ENCODE measurements at places on chromosomes 13 and 19.

- no peak for DNase-seq
Measured at GRCh38 chr13:58852076-58852475, 1220.5 kb downstream of the PCDH17 start.

DNA sequence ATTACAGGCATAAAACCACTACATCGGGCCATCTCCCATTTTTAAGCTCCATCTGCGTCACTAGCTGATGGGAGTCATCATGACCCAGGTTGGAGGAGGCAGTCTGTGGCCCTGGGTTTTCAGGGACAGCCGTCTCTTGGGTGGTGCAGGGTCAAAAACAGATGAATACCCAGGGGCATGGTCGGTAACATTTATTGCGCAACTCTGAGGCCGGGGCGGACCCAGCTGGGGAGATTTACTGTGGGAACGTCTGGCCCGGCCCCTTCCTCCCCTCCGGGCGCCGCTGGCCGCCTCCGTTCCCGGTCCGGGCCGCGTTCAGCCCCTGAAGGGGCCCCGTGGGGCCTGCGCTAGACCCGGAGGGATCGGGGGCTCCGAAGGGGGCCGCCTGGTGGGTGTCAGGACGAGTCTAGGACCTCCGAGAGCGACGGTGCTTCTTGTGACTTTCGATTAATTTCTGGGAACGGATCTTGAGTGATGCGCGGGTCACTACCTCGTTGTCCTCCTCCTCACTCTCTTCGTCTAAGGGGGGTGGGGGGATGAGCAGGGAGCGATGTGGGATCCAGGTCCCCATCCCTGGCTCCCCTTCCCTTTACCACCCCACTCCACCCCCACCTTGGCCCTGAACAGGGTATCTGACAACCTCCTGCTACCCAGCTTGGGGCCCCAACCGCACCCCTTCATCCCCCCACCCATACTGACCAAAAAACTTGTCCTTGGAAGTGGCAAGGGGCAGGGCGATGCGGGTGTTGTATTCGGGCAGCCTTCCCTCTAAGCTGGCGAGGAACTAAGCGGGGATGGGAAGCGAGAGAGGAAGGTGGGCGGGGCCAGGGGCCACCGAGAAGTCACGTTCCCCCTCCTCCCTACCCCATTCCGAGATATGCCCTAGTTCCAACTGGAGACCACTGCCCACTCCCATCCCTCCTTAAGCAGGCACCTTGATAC, 1.6 kb upstream of the RGL3 start:
- DNase-seq = no peak

- DNase-seq = no peak
Measured at GRCh38 chr13:82062772-82063171, 1721.8 kb upstream of the SPRY2 start.

GRCh38 chr19:11164879-11165406, 9.4 kb upstream of the SPC24 start:
- no peak for DNase-seq

DNA sequence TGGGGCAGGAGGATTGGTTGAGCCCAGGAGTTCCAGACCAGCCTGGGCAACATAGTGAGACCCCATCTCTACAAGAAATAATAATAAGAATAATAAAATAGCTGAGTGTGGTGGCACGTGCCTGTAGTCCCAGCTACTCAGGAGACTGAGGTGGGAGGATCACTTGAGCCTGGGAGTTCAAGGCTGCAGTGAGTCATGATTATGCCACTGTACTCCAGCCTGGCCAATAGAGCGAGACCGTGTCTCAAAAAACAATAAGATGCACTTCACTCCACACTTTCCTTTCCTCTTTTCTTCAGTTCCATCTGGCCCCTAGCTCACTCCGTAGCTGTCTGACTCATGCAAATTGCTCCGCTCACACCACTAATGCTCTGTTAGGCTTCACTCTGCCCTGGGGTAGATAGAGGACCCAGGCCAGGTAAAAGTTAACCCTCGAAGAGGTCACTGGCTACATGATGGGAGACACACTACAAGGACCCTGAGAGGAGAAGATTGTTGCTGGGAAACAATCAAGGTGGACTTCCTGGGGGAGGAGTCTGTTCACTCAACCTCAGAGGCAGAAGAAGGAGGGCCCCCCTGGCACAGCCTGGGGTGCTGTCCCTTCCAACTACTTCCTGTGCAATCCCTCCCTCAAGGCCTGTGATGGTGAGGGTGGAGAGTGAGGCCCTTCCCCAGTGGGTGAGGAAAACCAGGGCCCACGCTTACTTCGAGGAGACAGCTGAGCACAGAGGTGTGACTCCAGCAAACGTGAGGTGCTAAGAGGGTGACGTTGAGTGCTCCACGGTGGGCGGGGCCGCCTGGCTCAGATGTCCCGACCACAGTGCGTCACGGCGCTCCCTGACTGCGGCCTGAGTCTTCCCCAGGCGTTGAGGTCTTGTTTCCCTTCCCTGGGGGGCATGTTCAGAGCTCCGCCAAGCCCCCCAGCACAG, 8.8 kb upstream of the TNFSF9 start:
- DNase-seq = no peak

- DNase-seq = no peak
Measured at GRCh38 chr13:97359181-97360057, 74.5 kb upstream of the RAP2A start.

GRCh38 chr13:112715210-112715609, 25.4 kb downstream of the ATP11A start:
- no peak for DNase-seq

GRCh38 chr19:756236-756635, 5.3 kb downstream of the MISP start:
- DNase-seq = no peak

DNA sequence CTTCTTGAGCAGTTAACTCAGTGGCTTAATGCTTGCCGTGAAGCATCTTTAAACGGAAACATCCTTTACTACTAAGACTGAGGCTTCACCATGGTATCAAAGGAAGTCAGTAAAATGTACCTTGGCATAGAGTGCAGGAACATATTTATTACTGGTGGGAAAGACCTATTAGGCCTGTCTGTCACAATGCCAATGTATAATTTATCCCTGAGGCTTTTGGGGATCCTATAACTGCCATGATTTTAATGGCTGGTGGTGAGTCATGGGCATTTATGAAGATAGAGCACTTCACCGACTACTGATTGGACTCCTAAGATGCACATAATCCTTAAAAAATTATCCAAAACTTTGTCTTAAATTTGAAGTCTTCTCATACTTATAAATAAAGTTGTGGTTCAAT, 79.6 kb downstream of the FGF14 start:
- no peak for DNase-seq

- DNase-seq = no peak
Measured at GRCh38 chr19:42352301-42353259, 27.1 kb downstream of the MEGF8 start.

DNA sequence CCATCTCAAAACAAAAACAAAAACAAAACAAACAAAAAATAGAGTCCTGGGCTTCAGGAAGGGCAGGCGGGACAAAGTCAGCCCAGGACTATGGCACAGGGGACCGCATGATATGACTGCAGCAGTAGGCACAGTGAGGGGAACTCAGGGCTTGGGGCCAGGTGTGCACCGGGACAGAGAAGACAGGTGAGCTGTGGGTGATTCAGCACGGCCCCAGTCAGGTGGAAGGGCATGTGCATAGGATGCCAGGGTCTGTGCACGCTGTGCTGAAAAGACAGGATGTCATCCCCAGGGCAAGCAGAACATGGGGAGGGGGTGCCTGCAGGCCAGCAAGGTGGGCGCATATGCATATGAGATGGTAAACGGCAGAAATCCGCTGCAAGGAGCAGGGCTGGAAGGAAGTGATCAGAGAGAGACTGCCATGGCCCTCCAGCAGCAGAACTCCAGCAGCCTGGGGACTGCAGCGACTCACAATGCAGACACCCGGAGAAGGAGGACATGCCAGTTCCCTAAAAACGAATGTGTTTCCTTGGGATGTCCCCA, 15.0 kb downstream of the EPS15L1 start:
- DNase-seq = no peak

DNA sequence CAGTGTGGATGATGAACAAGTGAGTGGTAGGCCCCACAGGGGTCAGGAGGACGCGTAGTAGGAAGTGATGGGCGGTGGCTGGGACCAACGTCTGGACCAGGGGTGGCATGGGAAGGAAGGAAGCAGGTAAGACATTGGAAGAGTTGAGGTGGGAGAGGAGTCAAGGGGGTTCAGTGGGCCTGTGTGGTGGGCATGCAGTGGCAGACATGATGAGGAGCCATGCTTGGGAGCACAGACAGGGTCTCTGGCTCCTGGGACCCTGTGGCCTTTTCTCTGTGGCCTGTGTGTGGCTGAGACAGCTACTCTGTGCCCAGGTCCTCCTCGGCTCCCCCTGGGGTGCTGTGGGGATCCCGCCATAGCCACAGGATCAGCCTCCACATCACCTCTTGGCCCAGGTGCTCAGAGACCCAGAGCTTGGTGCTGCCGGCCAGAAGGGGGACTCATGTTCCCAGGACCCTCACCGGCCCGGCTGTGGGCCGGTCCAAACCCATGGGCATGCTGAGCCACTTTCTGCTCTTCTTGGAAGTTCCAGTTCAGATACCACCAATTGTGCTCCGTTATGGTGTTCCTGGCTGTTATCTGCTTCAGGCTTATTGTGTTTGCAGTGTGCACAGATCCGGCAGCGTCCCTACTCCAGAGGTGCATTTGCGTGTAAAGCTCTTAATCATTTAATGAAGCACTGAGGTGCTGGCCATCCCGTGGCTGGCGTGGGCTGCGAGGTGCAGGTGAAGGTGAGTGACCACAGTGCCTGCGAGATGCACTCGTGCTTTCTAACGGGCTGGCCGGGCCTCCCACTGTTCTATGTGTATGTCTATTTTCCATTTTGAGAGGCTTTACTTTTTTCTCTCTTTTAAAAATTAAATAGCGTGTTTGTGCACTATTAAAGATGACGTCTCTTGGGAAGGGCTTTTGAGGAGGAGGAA, 147.9 kb downstream of the TEX29 start:
- DNase-seq = no peak

- no peak for DNase-seq
Measured at GRCh38 chr13:23349161-23349897, 84.2 kb downstream of the SACS start.

GRCh38 chr13:31786011-31786410, 46.7 kb downstream of the RXFP2 start:
- no peak for DNase-seq

DNA sequence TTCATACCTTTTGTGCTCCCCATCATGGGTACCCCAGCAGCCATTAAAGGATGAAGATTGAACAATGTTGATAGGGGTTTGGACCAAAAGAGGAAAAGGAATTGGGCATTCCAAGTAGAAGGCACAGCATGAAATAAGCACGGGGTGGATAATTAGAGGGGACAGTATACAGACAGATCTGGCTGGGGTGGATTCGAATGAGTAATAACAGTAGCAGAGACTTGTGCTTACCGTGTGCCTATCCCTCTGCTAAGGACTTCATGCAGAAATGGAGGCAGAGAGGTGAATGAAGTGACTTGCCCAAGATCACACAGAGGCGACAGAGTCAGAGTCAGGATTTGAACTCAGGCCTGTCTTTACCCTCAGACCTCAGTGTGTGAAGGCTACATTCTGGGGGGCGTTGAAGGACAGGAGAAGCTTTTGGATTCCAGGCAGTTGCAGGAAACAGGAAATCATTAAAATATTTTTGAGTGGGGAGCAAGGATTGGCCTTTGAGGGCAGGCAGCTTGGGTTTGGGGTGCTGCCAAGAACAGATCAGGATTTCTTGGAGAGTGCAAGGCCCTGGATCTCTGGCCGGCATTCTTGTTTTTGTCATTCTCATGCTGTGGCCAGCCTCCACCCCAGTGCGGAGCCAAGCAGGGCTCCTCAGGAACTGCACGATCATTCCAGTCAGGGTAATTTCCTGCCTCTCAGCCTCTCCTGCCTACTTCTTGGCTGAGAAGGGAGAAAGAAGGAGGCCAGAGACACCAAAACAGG, 18.7 kb downstream of the PAF1 start:
- no peak for DNase-seq

DNA sequence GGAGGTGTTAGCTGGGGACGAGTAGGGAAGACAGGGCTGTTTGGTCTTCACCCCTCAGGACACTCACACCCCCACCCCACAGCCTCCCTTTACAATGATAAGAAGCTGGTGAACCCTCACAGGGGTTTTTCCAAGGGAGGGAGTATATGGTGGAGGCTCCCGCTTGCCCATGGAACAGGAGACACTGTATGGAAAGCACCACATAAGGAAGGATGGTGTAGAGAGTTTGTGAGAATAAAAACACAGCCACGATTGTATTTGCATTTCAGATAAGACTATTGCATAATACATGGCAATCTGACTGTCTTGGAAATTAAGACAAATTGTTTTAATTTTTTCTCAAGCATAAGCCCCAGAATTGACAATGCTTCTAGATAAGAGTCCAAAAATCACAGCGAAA, 46.9 kb downstream of the TNFSF13B start:
- no peak for DNase-seq

DNA sequence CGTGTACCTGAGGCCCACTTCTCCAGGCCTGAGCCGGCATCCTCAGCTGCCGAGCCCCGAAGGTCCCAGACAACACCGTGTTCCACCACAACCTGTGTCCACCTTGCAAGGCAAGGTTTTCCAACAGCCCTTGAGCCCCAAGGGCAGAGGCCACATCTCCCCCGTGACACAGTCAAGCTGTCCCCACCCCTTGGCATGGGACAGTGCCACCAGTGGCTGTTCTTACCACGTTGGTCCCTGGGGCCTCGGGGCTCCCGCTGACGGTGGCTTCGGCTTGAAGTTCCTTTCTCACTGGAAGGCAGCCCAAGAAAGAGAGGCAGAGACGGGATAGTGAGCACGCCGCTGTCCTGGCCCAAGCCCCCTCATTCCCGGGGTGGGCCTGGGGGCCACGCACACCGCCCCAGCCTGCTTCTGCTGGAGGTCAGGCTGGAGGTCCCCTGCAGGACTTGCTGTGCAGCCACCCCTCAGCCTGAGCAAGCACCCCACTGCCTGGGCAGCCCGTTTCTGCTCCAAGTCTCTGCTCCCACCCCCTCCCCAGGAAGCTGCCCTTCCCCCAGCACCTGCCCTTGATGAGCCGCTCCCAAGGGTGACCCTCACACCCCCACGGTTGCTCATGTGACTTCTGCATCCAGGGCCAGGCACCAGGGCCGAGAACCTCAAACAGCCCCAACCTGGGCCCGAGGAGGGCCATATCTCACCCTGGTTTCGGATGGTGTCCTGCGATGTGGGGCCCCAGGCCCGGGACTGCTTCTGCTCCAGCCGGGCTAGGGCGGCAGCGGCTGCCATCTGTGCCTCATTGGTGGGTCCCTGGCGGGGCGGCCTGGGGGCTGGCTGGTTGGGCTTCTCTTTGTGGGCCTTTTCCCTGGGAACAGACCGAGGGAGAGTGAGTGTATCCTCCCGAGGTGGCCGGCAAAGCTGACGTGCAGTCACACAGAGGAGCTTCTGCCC, 4.1 kb downstream of the UBXN6 start:
- no peak for DNase-seq

DNA sequence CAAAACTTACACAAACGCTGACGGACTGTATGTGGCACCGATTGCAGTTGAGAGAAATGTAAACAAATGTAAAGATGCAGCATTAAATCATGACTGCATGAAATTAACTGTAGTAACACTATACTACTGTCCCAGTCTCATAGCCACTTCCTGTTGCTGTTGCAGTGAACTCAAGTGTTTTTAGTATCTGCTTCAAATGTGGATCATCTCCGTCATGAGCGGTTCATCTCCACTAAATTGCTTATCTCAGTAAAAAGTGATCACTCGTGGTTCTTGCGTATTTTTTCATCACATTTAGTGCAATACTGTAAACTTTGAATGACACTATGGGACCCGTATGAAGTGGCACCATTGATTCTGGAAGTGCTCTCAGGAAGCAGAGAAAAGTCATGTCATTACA, 60.3 kb upstream of the RNF113B start:
- no peak for DNase-seq

Measured in stimulated activated CD8-positive, alpha-beta memory T cell treated with anti-CD3 and anti-CD28 coated beads, Interleukin-15, amount 100 ng/mL, for 24 hours (primary cell).